HepG2 (cell line): ENCODE measurements at places on chromosomes 3 and 15. TPM values are rescaled to one million over a fixed set of nuclear protein-coding genes. Genes with fewer than 3 reads are reported as not detected.

The NOX5 gene
- not detected in 2 replicates for total RNA-seq

The IGSF10 gene
- total RNA-seq, result not detected in 2 replicates

The ARGFX gene
- not detected in 2 replicates for total RNA-seq

The ATP13A5 gene
- total RNA-seq, result not detected in 2 replicates

The RTP1 gene
- not detected in 2 replicates for total RNA-seq

GRCh38 chr3:175304404-175304803 is 445.3 kb downstream of the NAALADL2 start:
- H3K36me3 ChIP-seq, result no peaks in the 10 kb centered on the region
- no peak for DNase-seq

DNA sequence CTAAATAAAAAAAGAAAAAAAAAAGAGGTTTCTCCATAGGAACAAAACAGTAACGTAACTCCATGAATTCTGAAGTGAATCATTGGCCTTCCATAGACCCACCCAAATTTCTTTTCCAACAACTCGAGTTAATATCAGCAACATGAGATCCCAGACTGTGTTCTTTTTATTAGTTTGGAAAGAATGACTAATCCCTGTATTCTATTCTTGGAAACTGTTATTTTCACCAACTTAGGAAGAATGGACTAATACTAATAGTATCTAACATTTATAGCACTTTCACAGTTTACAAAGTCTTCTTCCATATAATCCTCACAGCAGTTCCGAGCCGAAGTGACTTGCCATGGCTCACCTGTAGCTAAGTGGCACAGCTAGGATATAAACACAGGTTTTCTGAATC is 72.7 kb upstream of the SLC4A7 start:
- H3K4me1 ChIP-seq, result peaks cover 7% of the 10 kb centered on the region; the same call in 1 of the 2 replicates
- no peaks in the 10 kb centered on the region for H3K36me3 ChIP-seq

DNA sequence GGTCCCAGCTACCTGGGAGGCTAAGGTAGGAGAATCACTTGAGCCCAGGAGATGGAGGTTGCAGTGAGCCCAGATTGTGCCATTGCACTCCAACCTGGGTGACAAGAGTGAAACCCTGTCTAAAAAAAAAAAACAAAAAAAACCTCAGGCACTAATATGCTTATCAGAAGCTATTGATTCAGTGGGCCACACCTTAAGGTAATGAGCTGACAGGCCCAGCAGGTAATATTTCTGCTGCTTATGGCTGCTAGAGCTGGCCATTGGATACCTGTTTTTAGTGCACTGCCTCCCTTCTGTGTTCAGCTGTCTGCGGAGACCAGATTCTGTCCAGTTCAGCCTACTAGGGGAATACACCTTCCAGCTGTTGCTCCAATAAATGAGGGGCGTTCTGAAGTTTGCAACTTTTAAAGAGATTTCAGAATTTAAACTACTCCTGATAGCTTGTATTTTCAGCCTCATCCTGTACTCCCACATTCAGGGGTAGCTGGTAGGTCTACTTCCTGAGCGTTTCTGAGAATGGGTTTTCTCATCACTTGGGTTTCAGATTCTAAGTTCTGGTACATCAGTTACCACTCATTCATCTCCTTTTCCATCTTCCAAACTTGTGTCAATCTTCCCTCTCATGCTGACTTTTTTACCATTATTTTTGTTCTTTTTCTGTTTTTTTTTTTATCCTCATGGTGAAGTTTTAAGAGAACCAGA is 69.0 kb downstream of the ATP11B start:
- 0 out of 2 replicates have a peak, but pooled peaks cover 2% of the 10 kb centered on the region for H3K36me3 ChIP-seq
- DNase-seq, result no peak
- H3K4me1 ChIP-seq, result no peaks in the 10 kb centered on the region
- no peaks in the 10 kb centered on the region for H3K27me3 ChIP-seq
- no peak overlapping the region for H3K4me3 ChIP-seq

DNA sequence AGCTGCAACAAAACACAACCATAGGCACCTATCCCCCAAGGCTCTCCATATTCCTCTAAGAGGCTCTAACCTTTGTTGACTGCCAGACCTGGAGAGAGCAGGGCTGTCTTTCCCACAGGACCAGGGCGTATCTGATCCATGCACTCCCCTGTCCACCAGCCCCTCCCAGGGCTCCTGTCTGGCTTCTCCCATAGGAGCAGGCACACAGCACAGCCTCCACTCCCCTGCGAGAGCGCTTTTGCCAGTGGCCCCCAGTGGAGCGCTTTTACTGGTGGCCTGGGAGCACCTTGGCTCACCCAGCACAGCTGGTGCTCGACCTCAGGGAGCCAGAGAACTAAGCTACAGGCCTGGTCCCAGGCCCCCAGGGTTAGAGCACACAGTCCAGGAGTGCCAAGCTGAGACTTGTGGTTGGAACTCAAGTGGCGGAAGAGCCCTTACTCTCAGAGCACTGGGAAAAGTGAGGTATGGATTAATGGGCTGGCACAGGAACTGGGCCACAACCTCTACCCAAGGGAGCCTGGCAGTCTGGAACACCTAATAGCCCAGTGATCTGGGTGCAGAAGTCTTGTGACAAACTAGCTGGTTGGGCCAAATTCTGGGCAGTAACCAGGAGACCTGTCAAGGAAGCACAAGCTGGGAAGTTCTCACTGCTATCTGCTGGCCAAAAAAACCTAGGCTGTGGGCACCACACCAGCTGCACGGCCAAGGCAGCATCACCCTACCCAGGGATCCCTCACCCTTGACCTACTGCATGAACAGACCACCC is 79.6 kb downstream of the PPP2R3A start:
- no peaks in the 10 kb centered on the region for H3K36me3 ChIP-seq
- no peak overlapping the region for H3K4me3 ChIP-seq
- DNase-seq, result no peak
- no peak overlapping the region for H3K27ac ChIP-seq

GRCh38 chr15:93307513-93307912 is 218.5 kb upstream of the RGMA start:
- no peak overlapping the region for H3K4me3 ChIP-seq
- DNase-seq, result no peak
- H3K27ac ChIP-seq, result no peak overlapping the region

DNA sequence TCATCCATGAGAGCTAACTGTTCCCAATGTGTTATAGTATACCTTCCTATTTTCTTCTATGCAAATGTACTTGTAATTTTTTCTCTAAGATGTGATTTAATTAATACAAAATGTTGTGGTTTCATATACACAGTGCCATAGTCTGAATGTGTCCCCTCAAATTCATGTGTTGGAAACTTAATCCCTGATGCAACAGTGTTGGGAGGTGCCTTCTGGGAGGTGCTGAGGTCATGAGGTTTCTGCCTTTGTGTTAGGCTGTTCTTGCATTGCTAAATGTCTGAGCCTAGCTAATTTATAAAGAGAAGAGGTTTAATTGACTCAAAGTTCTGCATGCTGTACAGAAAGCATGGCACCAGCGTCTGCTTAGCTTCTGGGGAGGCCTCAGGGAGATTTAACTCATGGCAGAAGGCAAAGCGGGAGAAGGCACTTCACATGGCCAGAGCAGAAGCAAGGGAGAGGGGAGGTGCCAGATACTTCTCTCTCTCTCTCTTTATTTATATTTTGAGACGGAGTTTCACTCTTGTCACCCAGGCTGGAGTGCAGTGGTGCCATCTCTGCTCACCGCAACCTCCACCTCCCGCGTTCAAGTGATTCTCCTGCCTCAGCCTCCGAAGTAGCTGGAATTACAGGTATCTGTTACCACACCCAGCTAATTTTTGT is 34.7 kb upstream of the BNIP2 start:
- DNase-seq, result no peak
- no peak overlapping the region for H3K27ac ChIP-seq
- H3K4me1 ChIP-seq, result no peaks in the 10 kb centered on the region
